ENCODE measurements at places on chromosomes 3 and 15. TPM values are rescaled to one million over a fixed set of nuclear protein-coding genes. Genes with fewer than 3 reads are reported as not detected.

GPR149 gene
- total RNA-seq: not detected

RAB5A gene
- 87.8 TPM for total RNA-seq

SEMA3G gene
- total RNA-seq: under 0.01 TPM

SUSD5 gene
- 0.66 TPM for total RNA-seq

SLC33A1 gene
- 68.9 TPM for total RNA-seq

ADAMTS7 gene
- 7.7 TPM for total RNA-seq

SERINC4 gene
- not detected for total RNA-seq

GBE1 gene
- 120 TPM for total RNA-seq

CCDC54 gene
- total RNA-seq: not detected

SLC6A1 gene
- total RNA-seq: not detected

GOLGA8G gene
- not detected for total RNA-seq

SETD2 gene
- 33.3 TPM for total RNA-seq

TLNRD1 gene
- total RNA-seq: 18.6 TPM

GANC gene
- 13.1 TPM for total RNA-seq

SLC51B gene
- total RNA-seq: not detected

SH3GL3 gene
- not detected for total RNA-seq

All from placental pericyte (primary cell).